Stimulated activated CD8-positive, alpha-beta memory T cell treated with anti-CD3 and anti-CD28 coated beads, Interleukin-2, amount 100 ng/mL, for 48 hours (primary cell): ENCODE measurements at places on chromosomes 6 and 20.

DNA sequence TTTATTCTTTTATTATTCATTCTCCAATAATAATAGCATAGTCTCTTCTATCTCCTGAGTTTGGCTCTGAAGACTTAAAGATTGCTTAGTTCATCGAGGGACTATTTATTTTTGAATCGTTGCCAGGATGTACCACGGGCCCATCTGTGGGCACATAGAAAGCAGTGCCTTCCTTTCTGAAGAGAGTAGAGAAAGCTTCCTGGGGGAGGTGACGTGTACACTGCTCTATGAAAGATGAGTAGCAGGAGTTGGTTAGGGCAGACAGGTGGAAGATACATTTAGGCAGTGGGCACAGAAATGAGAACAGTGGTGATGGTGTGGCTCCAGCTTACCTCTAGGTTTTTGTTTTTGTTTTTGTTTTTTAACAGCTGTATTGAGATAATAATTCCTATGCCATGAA lies 98.4 kb downstream of the CDKAL1 start:
- no peak for DNase-seq

DNA sequence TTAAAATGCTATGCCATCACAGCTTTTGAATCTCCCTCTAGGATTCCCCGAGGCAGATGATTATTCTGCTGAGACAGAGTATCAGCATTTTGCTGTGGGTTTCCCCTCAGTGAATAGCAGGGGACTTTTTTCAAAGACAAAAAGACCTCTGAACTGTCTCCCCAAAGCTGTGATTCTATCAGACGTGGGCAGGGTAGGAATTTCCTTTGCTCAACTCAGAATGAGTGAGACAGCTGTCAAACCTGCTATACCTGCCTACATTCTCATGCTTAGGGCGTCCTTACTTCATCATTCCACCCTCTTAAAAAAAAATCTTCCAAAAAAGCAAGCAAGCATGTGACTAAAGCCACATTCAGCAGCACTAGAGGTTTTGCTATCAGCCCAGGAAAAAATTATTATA lies 147.6 kb upstream of the FAM83B start:
- no peak for DNase-seq

GRCh38 chr20:21020659-21021471 lies 85.3 kb downstream of the LINC00237 start:
- no peak for DNase-seq

DNA sequence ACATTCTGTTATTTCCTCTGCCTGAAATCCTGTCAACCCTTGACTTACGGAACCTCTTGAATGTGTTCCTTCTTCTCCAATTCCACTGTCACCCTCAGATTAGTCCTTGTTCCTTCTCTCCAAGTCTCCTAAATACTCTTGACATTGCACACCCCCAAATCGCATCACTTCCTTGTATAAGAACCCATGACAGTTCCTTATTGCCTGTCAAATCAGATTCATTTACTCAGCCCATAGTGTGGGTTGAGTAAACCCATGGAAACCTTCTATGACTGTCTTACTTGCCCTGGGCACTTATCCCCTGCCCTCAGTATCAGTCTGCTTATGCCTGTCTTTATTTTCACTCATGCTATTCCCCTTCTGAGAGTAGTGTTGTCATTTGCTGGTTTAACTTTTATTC lies 40.5 kb downstream of the ARMC2 start:
- no peak for DNase-seq

DNA sequence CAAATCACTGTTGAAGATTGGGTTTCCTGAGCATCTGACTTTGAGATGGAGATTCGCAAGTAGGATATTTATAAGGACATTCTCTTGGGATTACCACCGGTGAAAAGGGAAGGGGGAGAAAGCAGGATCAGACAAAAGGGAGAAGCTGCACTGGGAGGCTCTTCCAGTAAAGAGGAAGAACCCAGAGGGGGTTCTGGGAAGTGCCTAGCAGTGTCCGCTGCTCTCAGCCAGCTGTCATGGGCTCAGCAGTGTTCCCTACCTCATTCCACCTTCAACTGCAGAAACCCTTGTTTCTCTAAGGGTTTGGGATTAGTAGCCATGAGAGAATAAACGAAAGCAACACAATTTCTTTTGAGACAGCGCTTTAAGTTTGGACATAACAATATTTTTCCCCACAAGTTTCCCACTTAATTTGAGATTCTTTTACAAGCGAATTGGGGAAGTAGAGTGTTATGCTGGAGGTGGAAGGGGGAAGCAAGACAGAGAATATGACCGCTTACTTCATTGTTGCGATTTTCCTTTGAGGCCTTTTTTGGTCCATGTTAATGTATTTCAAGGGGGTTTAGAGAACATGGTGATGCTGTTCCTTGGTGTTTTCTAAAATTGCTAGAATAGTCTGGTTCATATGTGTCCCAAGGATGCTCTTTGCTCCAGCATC lies 154.5 kb upstream of the SCGN start:
- no peak for DNase-seq

- no peak for DNase-seq
Observed at GRCh38 chr6:146931214-146931613, 273.0 kb upstream of the STXBP5 start.

DNA sequence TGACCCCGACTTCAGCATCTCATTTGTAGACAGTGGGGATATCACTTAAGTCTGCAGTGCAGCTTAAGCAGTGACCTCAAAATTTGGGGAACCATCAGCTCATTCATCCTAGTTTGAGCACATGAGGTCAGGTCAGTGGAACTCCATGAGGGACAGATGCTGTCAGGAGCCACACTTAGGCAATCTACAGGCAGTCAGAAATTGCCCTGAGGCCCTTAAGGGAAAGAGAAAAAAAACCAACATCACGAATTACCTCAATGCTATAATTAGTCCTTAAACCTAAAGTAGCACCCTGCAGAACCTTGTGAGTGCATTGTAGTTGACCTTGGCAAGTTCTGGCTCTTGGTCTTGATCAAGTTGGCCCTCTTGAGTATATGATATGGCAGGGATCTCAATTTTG lies 21.1 kb downstream of the TMEM74B start:
- no peak for DNase-seq

DNA sequence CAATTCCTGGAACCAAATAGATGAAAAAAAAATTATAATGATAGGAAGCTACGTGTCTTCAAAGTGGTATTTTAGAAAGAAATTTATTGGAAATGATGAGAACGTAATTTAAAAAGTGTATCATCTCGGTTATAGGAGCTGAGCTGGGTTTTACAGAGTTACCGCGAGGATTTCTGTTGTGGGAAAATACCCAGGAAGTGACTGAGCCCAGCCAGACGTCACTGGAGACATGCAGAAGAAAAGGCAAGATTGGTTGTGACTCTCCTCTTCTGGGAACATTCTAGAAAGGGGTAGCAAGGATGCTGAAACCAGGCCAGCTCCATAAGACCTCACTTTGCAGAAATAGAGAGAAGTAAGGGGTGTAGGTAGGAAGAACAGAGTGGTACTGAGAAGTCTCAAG lies 95.9 kb upstream of the ADGRF1 start:
- DNase-seq: no peak

DNA sequence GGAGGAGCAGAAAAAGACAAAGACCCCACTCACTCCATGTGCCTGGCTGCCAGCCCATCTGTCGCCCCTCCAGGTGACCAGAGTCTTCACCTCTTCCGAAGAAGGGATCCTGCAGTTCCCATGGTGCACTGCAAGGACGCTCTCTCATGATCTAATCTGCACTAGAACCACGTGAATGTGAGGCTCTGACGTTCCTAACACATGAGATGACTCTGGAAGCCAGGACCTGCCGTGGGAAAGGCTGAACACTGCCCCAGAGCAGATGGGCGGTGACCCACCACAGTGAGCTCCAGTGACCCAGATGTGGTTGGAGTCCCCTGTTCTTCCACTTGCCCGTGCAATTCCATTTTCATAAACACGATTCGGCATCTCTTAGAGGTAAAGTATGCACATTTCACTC lies 39.6 kb upstream of the PDE10A start:
- no peak for DNase-seq

DNA sequence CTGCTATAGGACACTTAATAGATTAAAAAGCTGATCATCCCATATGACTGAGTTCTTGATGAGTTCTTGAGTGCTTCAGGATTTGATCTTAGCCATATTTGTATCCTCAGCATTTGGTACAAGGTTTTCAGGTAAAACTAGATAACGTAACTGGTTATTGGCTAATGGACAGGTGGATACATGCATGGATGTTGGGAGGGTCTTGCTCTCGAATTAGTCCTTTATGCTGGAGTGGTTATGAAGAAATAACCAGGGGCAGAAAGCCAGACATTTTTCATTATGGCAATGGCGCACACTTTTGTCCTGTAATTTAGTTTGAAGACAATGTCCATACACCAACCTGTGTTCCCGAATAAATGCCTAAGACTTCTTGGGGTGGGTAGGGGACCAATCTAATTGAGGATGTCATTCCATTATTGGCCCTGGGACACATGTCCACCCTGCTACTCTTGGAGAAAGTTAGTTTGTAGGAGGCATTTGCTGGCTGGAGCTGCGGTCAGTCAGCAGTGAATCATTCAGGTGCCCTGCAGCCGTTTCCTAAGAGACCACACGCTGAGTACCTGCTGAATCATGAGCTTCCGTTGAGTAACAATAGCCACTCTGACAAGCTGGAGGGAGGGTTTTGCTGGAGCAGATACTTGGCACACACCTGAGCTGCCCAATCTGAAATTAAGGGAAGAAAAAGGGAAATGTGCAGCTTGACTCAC lies 194.4 kb downstream of the FOXA2 start:
- DNase-seq: no peak

GRCh38 chr6:106648651-106649308 lies 19.4 kb downstream of the QRSL1 start:
- no peak for DNase-seq

DNA sequence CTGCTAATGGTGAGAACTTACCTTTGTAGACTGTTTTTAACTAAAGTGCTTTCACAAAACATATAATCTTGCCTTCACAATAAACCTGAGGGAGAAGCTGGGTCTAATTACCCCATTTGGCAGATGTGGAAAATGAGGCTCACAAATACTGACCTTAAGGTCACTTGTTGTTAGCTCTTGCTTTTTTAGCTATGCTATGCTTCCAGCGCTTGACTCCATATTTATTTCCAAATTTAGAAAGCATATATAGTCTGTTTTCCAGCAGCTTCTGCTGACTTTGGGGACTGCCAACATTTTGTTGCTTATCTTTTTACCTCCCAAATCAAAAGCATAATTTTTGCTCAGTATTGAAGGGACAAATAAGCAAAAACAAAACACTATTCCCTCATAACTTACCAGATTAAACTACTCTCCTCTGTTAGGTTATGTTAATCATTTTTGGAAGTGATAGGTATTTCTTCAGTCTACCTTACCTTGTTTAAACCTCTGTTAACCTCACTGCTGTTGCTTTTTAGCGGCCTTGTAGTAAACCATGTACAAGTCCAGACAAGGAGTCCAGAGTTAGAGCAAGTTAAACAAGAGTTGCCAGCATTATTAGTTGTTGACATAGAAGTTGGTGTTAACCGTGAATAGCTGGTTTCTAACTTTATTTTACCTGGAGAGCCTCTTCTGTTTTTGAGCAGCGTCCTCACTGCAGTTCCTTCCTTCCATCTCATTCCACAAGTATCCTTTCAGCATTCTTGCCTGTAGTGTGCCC lies 4.9 kb upstream of the BTBD3 start:
- no peak for DNase-seq

GRCh38 chr6:143504369-143504768 lies 7.2 kb downstream of the FUCA2 start:
- no peak for DNase-seq
